Stimulated activated CD4-positive, alpha-beta T cell treated with anti-CD3 and anti-CD28 coated beads, Interleukin-15, amount 100 ng/mL, for 1 hour (primary cell): ENCODE measurements at places on chromosomes 2 and 18.
A peak's percentile ranks its signal among the peaks of the same experiment; 100 is the strongest.

DNA sequence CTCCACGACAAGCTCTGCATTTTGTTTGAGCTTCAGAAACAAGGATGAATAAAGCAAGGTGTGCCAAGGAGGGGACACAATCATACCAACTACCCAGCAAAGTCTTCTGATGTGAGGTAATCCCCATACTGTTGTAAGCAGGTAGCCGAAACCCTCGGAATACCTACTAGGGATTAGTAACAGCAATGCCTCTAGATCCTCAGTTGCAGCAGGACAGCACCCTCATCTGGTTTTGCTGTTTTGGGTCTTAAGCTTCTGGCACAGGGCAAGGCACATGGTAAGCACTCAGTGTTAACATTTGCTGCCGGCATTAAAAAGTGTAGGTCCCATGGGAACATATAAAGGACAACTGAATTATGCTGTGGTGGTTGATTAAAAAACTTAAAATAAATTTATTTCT, 16.0 kb upstream of the LINC00305 start:
- DNase-seq: no peak

DNA sequence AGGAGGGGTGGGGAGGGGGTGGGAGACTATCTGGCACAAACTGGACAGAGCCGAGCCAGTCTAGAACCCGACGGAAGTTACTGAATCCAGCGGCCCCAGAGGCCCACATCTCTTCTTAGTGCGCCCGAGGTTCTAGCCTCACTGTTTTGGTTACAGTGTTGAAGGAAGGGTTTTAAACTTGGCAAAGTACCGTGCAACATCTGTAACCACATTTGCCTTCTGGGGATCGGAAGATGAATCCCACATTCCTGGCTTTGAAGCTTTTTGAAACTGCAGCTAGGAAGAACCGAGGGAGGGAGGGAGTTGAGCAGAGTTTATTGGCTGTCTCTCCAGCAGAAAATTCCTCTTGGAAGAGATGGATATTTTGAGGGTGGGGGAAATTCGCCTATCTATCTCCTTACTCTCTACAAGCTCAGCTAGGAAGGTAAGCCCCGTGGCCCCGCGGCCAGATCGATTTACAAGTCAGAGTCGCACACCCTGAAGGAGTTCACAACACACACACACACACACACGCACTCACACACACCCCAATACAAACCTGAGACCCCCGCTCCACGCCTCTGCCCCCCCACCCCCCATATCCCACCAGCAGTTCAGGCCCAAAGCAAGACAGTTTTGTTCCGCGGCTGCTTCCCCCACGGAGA, 1.0 kb downstream of the ACVR1 start:
- no peak for DNase-seq

DNA sequence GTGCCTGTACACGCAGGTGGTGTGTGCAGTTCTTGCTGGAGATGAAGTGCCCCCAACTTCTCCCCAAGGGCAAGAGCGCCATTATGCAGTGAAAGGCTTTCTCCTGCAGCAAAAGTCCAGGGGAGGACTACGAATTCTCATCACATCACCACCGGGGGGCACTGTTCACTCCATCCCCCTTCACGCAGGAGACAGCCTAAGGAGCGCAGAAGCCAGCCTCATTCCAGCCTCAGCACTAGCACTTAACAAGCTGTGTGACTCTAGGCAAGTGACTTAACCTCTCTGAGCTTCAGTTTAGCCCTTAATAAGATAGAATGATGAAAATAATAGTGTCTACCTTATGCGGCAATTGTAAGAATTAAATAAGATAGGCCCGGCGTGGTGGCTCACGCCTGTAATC, 32.3 kb downstream of the DNMT3A start:
- DNase-seq: peak; percentile 34

GRCh38 chr2:14340703-14341102, 291.8 kb upstream of the LRATD1 start:
- no peak for DNase-seq

DNA sequence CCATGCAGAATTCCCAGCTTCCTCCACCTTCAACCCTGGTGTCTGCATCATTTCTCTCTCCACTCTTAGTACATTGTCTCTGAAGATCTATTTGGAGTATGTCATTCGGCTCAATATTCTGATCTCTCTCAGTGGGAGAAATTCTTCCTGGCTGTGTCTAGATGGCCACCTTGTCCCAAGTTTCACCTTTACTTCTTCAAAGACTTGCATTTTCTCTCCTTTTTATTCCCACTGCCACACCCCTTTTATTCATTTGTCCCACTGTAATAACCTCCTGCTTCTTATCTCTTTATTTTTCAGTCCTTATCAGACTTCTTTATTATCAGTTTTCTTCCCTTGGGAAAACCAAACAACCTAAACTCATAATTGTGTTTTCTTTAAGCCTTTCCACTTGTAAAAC, 54.3 kb upstream of the CERS6 start:
- no peak for DNase-seq
